GM19239 (cell line): ENCODE measurements at places on chromosomes 4 and X.

DNA sequence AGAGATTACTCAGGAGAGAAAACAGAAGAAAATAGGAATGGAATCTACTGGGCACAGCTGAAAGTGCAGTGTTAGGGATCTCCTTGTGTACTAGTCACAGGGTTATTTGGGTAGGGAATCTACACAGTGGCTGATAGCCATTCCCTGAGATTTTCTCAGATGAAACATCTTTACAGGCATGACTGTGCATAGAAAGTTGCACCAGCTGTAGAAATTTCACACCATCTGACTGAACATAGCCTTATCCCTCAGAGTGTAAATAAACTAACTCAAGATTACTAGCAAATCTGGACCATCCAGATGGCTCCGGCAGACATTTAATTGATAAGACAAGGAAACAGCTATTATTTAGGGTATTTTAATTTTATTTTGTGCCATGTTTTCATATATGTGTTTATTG is 2053.5 kb upstream of the TENM3 start:
- no peak for DNase-seq

GRCh38 chr4:78584863-78585547 is 33.4 kb downstream of the ANXA3 start:
- no peak for DNase-seq

GRCh38 chr4:148845609-148846008 is 403.4 kb upstream of the NR3C2 start:
- no peak for DNase-seq

DNA sequence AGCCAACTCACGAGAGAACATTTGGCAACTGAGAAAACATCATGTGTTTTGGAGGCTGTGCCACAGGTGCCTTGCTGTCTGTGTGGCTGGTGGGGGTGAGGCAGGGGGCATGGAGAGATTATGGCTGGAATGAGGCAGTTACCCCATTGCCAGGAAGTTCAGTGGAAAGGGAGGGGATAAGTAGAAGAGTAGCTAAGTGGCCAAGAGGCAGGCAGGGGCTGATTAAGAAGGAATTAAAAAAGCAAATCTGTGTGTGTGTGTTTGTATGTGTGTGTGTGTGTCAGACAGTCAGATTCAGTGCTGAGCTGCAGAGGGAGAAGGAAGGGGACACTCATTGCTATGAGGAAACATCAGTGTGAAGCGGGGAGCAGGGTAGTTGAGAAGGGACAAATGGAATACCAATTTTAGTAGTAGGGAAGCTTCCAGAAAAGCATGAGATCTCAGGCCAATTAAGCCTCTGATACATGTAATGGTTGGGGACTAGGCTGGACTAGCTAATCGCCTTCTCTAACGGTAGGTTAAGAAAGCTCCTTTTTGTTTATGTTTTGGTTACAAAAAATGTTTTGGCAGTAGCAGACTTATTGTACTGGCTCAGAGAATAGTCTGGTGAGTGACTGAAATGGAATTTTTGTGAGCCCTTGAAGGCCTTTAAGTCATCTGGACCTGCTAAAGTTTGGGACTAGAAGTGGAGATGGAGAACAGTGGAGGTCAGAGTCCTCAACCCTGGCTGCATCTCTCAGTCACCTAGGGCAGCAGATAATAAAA is 18.5 kb downstream of the TMEM164 start:
- no peak for DNase-seq

- DNase-seq: no peak
Observed at GRCh38 chr4:118817178-118817930, 18.6 kb downstream of the SEC24D start.

- DNase-seq: no peak
Observed at GRCh38 chrX:140180585-140180984, 215.3 kb upstream of the CXorf66 start.

DNA sequence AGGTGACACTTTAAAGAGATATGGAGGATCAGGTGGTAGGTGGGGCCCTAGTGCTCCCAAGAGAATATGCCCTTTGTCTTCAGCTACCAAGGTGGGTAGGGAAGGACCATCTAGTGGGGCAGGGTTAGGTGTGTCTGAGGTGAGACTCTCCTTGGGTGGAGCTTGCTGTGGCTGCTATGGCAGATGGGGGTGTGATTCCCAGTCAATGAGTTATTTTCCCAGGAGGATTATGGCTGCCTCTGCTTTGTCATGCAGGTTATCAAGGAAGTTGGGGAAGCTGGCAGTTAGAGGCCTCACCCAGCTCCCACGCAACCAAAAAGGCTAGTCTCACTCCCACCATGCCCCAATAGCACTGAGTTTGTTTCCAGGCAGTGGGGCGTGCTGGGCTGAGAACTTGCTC is 18.0 kb upstream of the SPIN2A start:
- no peak for DNase-seq

- DNase-seq: no peak
Observed at GRCh38 chrX:136598631-136599030, 49.3 kb upstream of the CD40LG start.

- no peak for DNase-seq
Observed at GRCh38 chrX:387729-388128, 1.0 kb upstream of the PPP2R3B start.

DNA sequence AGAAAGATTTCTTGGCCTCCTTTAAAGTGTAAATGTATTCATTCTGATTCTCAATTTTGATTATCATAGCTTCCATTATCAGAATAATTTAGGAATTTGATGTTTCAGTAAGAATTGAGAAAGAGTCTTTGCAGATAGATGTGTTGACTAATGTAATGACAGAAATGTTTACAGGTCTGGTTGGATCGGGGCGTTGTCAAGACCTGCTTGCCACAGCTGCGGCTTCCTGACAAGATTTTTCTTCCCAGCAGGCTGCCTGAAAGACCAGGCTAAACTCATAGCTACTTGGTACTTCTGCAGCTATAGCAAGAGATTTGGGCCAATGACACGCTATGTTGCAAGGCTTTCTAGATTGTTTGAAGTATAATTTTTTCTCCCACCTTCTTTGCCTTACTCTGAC is 91.5 kb upstream of the ANKRD50 start:
- no peak for DNase-seq

DNA sequence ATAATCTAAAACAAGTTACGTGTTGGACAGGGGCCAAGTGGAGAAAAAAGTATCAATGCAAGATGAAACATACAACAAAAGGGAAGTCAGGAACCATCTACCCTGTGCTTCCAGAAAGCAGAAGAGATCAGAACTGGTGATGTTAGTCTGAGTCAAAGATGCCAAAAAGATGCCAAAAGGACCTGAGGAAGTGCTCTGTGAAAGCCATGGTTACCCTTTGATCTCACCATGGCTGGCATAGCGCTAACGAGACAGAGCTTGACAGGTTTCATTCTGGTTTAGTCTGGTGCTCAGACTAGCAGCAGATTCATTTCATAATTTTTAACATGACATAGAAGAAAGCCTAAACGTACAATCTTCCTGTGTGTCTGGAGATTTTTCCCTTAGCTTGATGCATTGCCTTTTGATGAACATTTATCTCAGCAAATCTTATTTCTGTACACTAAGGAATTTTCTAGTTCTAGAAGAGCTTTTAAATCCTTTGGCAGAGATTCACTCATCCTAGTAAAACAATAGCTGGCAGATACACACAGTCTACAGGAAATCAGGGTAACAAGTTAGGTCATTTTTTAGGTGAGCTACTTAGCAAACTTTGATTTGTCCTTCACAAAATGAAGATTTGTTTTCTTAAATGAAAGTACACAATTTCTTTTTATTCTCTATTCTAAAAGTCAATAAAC is 87.7 kb downstream of the COL25A1 start:
- DNase-seq: no peak

DNA sequence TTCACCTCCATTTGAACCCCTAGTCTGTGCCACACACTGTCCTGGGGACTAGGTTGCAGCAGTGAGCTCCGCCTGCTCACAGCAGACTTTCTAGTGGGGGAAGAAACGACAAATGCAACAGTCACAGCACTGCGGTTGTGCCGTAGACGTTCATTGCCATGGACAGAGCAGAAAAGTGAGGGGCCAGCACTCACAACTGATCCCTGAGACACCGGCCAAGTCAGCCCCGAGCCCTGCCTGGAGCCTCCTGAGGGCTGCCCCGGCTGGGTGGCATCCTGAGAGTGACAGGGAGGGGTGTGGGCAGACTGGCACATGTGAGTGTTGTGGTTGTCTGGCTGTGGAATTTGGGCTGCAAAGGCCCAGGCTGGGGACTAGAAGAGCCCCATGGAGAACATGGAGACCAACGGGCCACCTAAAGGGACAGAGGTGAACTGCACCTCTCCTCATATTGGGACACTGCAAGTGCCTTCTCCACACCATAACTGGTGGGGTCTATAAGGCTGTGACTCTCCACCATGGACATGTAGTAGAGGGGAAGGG is 4.6 kb downstream of the DUSP9 start:
- DNase-seq: no peak

- DNase-seq: no peak
Observed at GRCh38 chr4:182429896-182430295, 186.7 kb downstream of the TENM3 start.

- no peak for DNase-seq
Observed at GRCh38 chrX:12919620-12920019, 13.2 kb downstream of the TLR8 start.

DNA sequence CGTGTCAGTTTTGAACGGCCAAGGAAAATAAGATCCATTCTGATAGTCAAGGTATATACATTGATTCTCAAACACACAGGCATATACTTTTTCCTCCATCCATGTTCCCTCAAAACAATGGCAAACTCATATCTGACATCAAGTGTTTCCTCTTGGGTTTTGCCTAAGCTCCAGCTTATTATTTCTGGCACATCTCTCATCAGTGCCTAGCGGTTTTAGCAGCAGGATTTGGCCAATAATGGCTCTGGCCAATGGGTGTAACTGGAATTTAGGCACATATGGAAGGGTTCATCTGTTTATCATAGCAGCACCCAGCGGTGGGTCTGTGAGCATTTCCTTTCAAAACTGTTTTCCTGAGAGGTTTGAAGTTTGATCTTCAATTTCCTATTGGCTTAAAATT is 161.6 kb upstream of the TLL1 start:
- DNase-seq: no peak

GRCh38 chr4:110364911-110365520 is 110.9 kb upstream of the ENPEP start:
- DNase-seq: no peak

DNA sequence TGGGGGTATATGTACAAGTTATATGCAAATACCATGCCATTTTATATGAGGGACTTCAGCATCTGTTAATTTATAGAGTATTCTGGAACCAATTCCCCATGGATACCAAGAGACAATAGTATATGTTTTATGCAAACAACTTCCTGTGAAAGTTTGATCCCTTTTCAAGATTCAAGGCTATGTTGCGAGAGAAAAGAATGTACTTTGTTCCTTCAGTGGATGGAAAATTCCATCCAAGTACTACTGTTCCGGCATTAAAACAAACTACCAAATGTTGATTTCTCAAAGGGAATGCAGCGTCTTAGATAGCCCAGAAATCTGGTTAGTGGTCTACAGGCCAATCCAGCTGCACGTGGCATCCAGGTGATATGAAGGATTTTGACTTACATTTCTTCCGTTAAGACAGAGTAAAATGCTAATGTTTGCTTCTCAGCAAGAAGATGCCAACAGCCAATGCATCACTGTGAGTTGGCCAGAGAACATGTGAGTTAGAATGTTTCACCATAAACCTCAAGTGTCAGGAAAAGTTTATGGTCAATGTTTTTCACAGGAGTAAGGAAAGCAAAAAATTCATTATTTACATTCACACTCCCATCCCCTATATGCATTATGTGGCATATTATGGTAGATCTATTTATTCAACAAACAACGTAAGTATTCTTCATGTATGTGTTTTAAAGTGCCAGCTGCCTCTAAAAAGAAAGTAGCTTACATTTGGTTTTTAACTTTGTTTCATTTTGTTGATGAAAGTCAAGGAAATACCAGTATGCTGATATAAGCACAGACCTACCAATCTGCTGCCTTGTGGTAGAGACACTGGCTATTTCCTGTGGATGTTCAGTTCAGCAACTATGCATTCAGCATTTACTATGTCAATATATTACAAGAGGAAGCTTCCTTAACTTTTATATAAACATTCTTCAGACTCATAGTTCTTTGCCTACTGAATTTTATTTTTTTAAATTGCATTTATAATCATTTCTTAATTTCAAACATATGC is 44.4 kb downstream of the METTL14 start:
- DNase-seq: no peak

- DNase-seq: no peak
Observed at GRCh38 chrX:66022632-66023384, 17.1 kb downstream of the VSIG4 start.

GRCh38 chrX:31006027-31006426 is 65.8 kb downstream of the FTHL17 start:
- DNase-seq: no peak

- DNase-seq: no peak
Observed at GRCh38 chr4:36509845-36510244, 228.4 kb downstream of the DTHD1 start.
